ENCODE measurements at places on chromosomes 13 and 19.

DNA sequence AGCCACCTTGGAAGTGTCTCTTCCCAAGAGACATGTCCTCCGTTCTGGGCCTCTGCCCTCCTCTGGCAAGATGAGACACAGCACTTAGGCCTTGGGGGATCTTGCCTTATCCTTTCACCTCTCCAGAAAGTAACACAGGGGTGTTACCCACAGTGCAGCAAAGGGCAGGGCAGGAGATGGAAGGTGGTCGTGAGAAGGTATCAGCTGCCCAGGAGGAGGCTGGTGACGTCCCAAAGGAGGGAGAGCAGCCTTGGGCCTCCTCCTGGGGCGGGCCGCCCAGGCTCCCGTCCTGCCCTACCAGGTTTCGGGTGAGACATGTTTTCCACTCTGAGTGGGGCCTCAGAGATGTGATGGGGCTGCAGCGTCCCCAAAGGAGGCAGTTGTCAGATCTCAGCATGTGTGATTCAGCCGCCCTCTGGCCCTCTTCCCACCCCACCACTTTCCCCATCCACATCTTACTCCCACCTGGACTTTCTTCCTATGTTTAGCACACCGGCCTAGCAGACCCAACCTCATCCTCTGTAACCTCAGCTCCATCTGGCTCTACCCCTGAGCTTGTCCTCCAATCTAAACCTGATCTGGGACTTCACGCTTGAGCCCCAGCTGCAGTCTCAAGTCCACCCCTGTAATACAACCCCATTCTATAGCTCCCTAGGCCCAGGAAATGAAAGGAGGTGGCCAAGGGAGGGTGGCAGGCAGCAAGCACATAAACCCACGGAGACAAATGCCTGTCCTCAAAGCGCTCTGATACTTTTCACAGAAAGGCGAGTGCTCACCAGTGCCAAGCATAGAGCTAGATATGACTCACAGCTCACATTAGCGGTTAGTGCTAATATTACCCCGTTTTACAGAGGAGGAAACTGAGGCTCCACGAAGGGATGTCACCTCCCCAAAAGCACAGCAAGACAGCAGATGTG, 9.3 kb downstream of the POU2F2 start:
- no peak for DNase-seq

DNA sequence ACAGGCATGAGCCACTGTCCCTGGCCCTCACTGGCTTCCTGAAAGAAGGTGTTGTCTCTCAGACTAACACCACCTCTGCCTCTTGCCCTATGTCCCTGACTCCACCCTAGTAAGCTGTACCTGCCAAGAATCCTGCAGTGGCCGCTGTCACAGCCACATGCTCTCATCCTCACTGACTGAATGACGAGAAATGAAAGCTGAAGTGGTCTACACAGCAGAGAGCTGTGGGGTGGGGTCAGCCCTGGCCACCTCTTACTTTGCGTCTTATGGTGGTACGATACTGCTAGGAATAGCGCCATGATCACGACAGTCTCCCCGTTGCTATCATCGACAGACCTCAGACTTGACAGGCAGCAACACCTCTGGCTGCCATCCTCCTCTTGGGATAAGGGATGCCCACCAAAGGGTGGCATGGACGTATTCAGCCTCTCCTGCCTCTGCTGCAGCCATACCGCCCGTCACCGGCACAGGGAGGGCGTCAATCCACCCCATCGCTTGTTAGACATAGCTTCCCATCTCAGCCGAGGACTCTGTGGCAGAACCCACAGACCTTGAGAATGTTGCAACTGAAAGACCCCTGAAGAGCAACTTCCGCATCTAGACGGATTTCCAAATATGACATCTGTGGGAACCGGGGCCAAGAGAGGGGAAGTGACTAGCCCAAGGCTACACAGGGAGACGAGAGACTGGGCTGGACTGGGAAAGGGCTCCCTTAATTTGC, 809 bp downstream of the MYO1F start:
- no peak for DNase-seq

DNA sequence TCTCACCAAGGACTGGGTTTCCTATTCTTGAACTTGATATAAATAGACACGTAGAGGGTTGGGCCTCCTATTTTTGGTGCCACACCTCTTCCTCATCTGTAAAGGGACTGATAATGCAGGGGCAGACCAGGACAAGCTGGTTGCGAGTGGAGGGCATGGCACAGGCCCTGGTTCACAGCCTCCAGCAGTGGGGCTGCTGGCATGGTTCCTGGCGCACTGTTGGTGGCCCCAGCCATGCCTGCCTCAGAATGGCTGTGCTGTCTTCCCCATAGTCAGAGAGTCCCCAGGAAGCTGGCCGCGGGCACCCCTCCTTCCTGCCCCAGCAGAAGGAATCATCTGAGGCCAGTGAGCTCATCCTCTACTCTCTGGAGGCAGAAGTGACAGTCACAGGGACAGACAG, 10.5 kb upstream of the OVOL3 start:
- no peak for DNase-seq

DNA sequence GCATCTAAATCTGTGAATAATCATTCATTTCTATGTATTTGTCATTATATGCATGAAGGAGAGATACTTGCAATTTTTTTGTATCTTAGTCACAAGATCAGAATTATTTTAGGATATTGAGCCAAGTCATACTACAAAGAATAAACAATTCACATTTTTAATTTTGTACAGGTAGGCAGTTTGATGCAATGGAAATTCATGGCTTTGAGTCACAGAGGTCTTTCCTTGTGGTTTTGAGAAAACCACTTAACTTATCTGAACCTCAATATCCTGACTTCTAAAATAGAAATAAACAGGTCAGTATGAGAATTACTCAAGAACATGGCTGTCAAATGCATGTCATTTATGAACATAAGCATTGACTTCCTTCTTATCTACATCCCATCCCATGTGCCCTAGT, 221.4 kb upstream of the SLC10A2 start:
- no peak for DNase-seq

GRCh38 chr13:50518781-50519201, 324.7 kb downstream of the DLEU7 start:
- DNase-seq: no peak

- no peak for DNase-seq
Observed at GRCh38 chr19:1975162-1975480, 34.1 kb downstream of the CSNK1G2 start.

DNA sequence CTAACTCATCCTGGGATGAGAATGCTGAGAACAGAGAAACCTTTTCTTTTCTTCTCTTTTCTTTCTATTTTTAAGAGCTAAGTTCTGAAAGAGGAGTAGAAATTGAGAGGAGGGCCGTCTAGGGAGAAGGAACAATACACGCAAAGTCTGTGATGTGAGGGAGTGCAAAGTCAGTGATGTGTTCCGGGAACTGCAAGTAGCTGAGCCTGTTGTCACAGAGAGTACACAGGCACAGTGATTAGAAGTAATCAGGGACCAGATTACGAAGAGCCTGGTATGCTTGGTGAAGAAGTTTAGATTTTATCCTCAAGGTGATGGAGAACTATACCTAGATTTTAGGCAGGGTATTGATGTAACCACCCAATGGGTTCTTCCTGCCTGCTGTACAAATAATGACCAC, 32.0 kb upstream of the CXCL17 start:
- DNase-seq: no peak

DNA sequence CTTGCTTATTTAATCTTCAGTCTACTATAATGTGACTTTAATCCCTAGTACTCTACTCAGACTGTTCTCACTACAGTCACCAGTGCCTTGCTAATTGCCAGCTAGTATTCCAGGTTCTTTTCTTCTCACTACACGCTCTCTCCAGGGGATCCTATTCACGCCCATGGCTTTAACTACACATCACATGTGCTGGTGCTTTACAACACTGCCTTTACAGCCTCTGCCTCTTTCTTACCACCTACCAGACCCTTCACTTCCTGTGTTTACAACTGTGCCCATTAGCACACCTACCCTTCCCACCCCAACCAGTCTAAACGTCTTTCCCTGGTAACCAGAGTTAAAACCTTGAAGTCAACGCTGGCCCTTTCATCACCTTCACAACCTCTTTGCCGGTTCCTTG, 249.5 kb downstream of the DNAJC15 start:
- no peak for DNase-seq

GRCh38 chr19:55226788-55227187, 1.8 kb downstream of the TMEM86B start:
- DNase-seq: no peak

DNA sequence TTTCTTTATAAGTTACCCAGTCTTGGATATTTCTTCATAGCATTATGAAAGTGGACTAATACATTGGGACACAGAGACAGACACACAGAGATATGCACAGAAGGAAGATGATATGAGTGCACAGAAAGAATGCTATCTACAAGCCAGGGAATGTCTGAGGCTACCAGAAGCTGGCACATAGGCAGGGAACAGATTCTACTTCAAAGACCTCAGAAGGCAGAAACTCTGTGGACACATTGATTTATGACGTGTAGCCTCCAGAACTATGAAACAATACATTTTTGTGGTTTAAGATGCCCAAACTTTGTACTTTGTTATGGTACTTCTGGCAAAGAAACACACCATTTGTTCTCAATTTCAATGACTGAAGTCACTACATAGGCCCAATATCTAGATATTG, 556.7 kb downstream of the PCDH9 start:
- DNase-seq: no peak

DNA sequence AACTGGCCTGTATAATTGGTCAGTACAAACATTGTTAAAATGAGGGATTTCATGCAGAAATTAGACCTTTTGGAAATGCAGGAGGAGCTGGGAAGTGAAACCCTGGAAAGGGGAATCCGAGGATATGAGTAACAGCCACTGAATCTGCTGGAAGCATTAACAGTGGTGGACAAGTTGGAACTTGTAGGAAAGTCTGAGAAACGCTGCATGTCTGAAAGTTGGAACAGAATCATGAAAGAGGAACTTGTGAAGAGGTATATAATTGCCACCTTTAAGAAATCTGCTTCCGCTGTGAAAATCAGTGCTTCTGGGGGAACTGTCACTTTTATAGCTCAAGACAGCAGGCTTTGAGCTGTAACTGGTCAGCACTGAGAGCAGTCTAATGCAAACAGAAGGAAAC, 716.5 kb upstream of the PRR20A start:
- no peak for DNase-seq

DNA sequence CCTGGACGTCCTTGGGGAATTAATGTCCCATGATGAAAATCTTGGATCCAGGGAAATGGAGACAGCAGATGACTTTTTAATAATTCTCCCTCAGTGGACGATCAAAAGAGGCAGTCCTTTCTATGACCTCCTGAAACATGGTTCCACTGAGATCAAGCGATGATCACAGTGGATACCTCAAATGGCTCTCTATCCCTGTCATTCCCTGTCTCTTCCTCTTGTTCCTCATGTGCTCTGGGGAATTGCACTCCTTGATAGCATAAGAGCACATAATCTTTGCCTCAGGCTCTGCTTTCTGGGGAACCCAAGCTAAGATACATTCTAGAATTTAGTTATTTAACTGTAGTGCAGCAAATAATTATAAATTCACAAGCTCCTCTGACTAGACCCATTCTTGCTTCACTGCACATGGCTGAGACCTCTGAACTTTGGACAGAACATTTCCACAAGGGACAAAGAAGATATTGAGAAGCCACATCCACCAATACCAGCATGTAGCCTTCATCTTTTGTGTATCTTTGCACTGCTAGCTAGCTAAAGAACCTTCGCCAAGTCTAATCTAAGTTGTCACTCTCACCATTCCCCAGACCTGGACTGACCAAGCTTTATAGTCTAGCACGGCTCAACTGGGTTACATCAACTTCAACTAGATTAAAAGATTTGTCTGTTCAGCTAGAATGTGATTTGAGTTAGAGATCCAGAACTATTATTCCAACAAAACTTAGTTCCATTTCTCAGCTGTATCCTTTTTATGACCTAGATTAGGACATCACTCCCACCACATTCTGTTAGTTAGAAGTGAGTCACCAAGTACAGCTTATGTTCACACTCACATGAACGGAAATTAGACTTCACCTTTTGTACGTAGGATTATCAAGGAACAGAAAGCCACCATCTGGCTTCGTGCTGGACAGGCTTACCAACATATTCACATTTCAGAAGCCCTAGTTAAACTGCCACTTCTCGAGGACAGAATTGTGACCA, 142.7 kb downstream of the SUCLA2 start:
- DNase-seq: no peak

- DNase-seq: no peak
Observed at GRCh38 chr19:19420570-19421298, 15.3 kb downstream of the GATAD2A start.

DNA sequence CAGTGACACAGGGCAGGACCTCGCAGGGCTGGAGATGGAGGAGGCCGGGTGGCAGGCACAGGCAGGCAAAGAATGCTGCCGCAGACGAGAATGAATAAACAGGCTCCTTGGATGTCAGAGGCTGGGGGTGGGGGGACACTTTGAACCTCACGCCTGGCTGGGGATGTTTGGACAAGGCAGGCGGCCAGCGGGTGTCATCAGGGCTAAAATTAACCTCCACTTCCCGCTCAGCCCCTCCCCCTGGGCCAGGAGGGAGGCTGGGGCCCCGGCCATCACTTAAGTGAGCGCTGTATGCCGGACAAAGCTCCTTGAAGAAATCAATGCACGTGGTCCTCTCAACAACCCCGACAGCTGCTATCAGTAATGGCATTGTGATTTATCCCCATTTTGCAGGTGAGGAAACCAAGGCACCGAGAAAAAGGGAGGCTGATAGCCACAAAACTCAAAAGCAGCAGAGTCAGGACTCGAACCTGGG, 10.3 kb upstream of the FUT5 start:
- DNase-seq: no peak

DNA sequence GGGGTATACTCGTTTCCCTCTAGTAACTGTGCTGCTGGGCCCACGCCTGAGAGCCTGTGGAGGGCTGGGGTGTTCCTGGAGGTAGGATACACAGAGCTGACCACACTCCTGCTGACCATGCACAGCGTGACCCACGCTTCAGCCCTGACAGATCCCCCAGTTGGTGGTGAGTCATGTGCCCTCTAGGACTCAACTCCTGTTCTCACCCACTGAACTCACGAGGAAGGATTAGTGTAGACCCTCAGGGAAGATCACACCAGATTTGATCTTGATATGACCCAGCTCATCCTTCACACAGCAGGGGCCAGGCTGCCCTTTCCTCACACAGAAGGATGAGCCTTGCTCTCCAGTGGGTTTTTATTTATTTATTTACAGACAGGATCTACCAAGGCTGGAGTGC, 13.3 kb upstream of the ACP7 start:
- no peak for DNase-seq

GRCh38 chr19:27911122-27911898, 1301.6 kb downstream of the UQCRFS1 start:
- DNase-seq: no peak

- no peak for DNase-seq
Observed at GRCh38 chr13:93039131-93039530, 187.5 kb upstream of the GPC6 start.
